NCI-H1417 (cell line): ENCODE measurements at places on chromosomes 1 and 21.

DNA sequence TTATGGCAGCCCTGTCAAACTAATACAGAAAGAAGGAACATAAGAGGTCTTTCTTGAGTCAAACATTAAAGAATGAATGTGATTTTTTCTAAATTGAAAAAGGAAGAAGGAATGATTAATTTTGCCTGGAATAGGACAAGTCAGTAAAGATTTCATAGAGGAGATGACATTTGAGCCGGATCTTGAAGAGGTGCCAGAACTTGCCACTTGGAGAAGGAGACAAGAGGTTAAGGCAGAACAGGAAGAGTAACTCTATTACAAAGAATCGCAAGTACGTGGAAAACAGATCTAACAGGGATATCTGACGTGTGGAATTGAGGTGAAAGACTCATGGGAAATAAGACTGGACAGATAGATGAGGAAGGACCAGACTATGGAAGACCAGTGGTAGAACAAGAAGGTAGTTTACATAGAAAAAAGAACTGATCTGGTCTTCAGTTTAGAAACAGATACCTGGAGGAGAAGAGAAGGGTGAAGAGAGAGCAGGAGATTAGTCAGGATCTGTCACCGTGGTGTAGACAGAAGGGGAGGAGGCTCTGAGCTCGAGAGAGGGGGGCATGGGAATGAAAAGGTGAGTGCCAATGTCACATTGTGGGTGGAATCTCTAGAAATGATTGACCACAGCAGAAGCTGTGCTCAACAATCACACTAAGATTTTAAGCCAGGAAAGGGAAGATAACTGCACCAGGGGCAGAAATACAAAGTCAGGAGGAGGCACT is 32.5 kb downstream of the RHOU start:
- DNase-seq = no peak

DNA sequence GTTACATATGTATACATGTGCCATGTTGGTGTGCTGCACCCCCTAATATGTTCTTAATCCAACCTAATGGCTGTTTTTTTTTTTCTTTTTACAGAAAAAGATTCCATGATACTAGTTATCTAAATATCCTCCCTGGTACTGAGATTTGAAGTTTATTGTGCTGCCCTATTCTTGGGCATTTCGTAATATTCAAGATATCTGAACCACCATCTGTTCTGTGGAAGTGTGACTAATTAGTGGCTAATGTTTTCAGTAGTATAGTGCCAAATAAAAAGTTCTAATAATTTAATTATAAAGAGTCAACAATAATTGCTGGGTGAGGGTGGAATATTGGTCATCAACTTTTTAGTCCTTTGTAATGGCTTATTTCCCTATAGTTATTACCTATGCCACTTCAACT is 217.5 kb downstream of the GABPA start:
- DNase-seq = no peak

GRCh38 chr1:40662151-40662550 is 3.3 kb downstream of the RIMS3 start:
- DNase-seq = no peak

GRCh38 chr21:44869781-44870747 is 3.4 kb downstream of the PTTG1IP start:
- no peak for DNase-seq

DNA sequence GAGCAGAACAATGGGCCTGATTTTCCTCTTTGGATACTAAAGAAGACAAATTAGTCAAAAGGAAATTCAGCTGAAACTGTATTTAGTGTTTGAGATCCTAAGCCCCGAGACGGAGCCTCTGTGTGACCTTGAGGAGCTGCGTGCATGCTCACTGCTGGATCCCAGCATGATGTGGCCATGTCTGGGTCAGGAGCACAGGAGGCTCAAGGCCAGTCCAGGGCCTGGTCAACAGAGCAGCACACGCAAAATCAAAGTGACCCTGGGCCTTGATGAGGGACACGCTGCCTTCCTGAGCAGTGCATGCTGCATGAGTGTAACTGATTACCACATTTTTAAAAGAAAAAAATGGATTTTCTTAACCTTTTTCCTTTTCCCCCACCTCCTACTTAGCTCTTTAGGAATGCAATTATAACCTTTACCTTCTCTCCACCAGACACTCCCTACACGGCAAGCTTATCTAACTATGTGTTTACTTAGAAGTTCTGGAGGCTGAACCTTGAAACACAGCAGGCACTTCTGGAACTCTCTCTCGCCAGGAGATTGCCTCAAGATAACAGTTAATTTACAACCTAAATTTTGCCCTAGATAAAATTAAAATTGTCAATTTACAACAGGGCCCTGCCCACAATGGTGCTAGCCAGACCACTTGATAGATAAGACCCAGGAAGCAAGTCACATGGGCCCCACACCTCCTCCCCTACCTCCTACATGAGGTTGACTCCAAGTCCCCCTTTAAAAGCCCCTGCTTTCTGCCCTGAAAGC is 144.6 kb downstream of the LRIG2 start:
- no peak for DNase-seq

GRCh38 chr1:151822404-151822803 is 9.2 kb downstream of the RORC start:
- DNase-seq = no peak

GRCh38 chr1:43284546-43285110 is 753 bp downstream of the C1orf210 start:
- no peak for DNase-seq

DNA sequence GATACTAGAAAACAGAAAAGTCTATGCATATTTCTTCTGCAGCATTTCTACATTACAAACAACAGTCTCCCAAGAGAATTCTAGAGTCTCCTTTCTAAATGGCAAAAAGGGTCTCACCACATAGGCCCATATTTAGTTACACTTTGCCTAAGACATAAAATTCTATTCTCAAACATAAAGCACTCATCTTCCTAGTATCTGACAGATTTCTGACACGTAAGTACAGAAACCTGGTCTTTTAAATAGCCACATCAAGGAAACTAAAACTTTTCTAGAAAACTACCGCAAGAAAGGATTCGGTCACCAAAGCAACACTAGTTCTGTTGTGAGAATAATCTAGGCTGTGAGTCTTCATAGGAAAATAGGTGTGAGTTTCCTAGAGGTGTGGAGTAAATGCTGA is 33.6 kb upstream of the CTSK start:
- no peak for DNase-seq

- no peak for DNase-seq
Measured at GRCh38 chr1:166971252-166971651, 4.1 kb downstream of the ILDR2 start.

DNA sequence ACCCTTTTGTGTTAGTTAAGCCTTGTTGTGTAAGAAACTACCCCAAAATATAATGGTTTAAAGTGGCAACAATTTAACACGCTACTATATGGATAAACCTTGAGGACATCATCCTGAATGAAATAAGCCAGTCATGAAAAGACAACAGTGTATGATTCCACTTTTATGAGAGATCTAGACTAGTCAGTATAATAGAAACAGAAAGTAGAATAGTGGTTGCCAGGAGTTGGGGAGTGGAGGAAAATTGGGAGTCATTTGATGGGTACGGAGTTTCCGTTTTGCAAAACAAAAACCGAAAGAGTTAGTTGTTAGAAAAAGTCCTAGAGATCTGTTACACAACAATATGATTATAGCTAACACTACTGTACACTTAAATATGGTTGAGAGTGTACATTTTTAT is 16.0 kb upstream of the CHIA start:
- no peak for DNase-seq

DNA sequence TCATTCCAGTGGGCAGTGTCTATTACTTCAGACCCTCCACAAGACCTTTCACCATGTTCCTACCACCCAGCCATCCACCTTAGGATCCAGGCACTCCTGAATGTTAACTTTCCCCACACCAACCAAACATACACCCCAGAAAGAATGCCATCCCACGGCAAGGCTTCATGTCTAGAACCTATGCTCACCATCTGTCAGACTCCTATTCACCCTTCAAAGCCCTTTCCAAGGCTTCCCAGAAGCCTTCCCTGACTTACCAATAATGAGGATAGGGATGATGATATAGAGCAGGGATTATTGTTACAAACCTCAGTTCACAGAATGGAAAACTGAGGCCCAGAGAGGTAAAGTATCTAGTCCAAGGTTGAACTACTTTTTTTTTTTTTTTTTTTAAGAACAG is 19.3 kb upstream of the RCC2 start:
- no peak for DNase-seq

DNA sequence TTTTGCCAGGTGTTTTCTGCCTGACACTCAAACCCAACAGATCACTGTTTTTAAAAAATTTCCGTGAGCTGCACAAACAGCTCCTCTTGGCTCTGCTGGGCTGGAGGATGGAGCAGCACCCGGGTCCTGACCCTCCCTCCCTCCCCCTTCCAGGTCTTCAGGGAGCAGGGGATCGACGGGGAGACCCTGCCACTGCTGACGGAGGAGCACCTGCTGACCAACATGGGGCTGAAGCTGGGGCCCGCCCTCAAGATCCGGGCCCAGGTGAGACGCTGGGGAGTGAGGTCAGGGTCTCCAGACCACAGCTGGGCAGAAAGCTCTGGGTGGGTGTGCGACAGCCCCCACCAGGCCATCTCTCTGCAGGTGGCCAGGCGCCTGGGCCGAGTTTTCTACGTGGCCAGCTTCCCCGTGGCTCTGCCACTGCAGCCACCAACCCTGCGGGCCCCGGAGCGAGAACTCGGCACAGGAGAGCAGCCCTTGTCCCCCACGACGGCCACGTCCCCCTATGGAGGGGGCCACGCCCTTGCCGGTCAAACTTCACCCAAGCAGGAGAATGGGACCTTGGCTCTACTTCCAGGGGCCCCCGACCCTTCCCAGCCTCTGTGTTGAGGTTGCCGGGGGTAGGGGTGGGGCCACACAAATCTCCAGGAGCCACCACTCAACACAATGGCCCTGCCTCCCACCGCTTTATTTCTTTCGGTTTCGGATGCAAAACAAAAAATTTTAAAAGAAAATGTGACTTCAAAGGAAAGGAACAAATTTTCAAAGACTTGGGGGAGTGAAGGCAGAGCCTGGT is 15.3 kb downstream of the NOC2L start:
- DNase-seq = no peak

GRCh38 chr1:156877433-156878170 is 15.9 kb upstream of the PEAR1 start:
- DNase-seq = no peak

DNA sequence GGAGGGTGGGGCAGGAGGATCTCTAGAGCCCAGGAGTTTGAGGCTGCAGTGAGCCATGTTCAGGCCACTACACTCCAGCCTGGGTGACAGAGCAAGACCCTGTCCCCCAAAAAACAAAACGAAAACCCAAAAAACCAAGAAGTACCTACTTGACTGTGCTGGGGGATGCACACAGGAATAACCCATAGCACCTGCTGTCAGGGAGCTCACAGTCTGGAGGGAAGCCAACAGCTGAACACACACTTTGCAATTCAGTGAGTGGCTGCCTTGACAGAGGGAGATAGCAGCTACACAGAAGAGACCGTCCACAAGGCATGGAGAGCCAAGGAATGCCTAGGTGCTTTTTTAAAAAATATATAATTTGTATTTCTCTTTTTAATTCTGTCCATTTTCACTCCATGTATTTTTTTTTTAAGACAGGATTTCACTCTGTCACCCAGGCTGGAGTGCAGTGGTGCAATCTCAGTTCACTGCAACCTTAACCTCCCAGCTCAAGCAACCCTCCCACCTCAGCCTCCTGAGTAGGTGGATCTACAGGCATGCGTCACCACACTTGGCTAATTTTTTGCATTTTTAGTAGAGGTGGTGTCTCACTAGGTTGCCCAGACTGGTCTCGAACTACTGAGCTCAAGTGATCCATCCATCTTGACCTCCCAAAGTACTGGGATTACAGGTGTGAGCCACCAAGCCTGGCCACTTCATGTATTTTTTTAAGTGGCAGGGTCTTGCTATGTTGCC is 68.7 kb downstream of the NID1 start:
- DNase-seq = peak; percentile 56

DNA sequence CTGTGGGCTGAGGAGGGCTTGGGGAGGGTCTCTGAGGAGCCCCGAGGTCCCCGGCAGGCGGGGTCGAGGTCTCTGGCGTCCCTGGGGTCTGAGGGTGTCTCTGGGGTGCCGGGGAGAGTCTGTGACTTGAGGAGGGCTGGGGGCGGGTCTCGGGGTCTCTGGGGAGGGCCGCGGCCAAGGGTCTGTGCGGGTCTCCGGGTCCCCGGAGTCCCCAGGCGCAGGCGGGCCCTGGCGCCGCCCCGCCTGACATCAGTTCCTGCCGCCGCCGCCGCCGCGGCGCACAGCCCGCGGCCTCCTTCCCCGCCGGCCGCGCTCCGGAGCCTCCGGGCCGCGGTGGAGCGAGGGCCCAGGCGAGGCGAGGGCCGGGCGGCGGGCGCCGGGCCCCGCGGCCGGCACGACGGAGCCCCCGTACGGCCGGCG is at the start of gene PLEKHM2:
TSS of gene PLEKHM2 (plus strand) at position 279 of the 420 bp plus-strand sequence. CDS start 239 bp downstream, outside the sequence.
- DNase-seq = peak; percentile 19

DNA sequence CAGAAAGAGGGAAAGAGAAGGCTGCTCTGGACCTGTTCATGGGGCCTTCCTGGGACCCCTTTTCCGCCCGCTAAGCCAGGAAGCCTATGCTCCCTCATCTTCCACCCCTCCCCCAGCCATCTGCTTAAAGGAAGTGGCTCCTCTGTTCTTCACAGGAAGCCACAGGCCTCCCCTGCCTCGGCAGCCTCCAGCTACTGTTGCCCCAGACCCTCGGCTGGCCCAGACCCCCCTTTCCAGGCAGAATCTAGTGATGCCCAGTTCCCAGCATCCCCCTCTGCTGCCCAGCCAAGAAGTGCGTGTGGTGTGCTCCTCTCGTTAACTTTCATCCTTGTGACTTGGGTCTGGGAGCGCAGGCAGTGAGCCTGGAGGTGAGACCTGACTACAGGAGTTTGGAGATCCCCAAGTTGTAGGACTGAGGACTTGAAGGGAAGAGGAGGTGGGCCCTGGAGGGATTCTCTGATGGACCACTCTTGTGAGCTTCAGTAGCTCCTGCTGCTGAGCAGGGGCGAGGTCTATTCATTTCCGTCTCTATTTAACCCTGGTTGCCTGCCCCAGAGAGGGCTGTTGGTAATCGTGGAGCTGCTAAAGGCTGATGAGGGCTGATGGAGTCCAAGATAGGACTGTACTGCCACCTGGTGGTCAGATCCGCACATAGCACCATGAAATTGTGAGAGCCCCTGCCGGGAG is 9.1 kb downstream of the IFI6 start:
- peak; percentile 80 for DNase-seq

DNA sequence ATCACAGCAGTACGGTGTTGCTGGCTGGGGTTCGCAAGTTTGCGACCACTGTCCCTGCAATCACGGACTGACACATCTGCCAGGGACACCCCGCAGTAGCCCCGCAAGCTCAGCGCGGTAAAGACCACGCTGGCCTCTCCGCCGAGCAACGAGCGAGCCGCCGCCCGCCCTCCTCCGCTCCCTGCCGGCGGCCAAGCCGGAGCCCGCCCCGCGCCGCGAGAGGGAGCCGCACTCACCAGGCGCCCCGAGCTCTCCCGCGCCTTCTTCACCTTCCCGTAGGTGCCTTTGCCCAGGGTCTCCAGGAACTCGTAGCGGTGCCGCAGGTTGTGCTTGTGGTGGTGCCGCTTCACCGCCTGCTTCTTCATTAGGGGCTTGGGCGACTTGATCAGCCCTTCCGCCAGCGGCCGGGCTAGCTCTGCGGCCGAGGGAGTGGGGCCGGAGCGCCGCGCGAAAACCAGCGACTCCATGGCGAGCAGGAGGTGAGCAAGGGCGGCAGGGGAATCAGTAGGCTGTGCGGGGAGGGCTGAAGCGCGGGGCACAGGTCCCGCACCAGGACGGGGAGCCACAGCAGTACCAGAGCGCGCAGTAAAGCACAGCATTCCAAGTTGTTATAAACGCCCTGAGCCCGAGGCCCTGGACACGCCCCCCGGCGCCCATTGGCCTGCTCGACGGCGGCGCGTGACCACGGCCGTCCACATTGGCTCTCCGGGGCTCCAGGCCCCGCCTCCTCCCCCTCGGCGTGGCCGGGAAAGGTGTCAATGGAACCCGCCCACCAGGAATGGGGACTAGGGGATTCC is at the start of gene NUAK2:
TSS of gene NUAK2 (minus strand) at position 584 of the 797 bp plus-strand sequence. CDS start at position 467, 117 bp downstream.
- peak; percentile 95 for DNase-seq
